NCI-H1092 treated with DMSO at 0.1 percent for 48 hours (cell line): ENCODE measurements at places on chromosomes 13 and 19.

- no peak for DNase-seq
Measured at GRCh38 chr19:45976178-45976577, 2.5 kb upstream of the NOVA2 start.

GRCh38 chr13:19618977-19619376 lies 14.5 kb upstream of the MPHOSPH8 start:
- no peak for DNase-seq

GRCh38 chr19:46626446-46626845 lies 1.6 kb upstream of the PTGIR start:
- no peak for DNase-seq

GRCh38 chr19:16361926-16362325 lies 37.3 kb downstream of the KLF2 start:
- no peak for DNase-seq

GRCh38 chr19:28535352-28535775 lies 677.6 kb downstream of the UQCRFS1 start:
- DNase-seq, result no peak

DNA sequence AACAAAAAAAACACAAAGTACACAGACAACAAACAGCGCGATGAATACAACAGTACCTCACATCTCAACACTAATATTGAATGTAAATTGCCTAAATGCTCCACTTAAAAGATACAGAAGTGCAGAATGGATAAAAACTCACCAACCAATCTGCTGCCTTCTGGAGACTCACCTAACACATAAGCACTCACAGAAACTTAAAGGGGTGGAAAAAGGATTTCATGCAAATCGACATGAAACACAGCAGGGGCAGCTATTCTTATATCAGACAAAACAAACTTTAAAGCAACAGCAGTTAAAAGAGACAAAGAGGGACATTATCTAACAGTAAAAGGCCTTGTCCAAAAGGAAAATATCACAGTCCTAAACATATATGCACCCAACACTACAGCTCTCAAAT lies 209.5 kb downstream of the ABCC4 start:
- no peak for DNase-seq

DNA sequence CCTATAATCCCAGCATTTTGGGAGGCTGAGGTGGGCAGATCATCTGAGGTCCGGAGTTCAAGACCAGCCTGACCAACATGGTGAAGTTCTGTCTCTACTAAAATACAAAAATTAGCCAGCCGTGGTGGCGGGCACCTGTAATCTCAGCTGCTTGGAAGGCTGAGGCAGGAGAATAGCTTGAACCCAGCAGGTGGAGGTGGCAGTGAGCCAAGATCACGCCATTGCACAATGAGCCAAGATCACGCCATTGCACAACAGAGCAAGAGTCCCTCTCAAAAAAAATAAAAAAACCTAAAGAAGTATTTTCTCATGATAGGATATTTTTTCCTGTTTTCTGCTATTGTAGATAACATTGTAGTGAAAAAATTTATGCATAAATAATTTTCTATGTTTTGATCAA lies 13.3 kb downstream of the IFT88 start:
- no peak for DNase-seq

- no peak for DNase-seq
Measured at GRCh38 chr19:17821190-17821589, at the start of gene INSL3. Gene INSL3, minus strand, starts transcription at chr19:17821519. Its CDS starts 13 bp downstream, at chr19:17821506.

DNA sequence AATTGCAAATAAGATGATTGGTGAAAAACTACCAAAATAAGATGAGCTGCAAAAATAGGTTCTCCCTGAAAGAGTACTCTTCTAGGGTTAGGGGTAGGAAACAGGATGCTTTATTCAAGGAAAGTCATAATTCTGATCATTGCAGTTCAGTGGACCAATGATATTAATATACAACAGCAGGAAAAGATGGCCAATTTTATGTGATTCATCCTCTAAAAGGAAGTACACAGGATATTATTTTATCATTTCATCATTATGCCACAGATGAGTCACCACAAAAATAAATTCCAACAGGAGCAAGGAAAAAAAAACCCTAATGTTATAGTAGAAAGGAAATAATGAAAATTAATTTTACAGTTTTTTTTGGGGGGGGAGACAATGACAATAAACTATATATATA lies 205.0 kb downstream of the NALCN start:
- no peak for DNase-seq

- no peak for DNase-seq
Measured at GRCh38 chr19:950352-951066, 24.7 kb downstream of the ARID3A start.

GRCh38 chr19:1407528-1408299 lies at the start of gene DAZAP1:
Gene DAZAP1, plus strand, starts transcription at chr19:1407586. Its CDS starts 188 bp downstream, at chr19:1407774.
- DNase-seq, result peak; percentile 59

GRCh38 chr13:26017196-26017921 lies 34.5 kb downstream of the SHISA2 start:
- no peak for DNase-seq

- no peak for DNase-seq
Measured at GRCh38 chr19:39405958-39406655, 540 bp upstream of the ZFP36 start.

DNA sequence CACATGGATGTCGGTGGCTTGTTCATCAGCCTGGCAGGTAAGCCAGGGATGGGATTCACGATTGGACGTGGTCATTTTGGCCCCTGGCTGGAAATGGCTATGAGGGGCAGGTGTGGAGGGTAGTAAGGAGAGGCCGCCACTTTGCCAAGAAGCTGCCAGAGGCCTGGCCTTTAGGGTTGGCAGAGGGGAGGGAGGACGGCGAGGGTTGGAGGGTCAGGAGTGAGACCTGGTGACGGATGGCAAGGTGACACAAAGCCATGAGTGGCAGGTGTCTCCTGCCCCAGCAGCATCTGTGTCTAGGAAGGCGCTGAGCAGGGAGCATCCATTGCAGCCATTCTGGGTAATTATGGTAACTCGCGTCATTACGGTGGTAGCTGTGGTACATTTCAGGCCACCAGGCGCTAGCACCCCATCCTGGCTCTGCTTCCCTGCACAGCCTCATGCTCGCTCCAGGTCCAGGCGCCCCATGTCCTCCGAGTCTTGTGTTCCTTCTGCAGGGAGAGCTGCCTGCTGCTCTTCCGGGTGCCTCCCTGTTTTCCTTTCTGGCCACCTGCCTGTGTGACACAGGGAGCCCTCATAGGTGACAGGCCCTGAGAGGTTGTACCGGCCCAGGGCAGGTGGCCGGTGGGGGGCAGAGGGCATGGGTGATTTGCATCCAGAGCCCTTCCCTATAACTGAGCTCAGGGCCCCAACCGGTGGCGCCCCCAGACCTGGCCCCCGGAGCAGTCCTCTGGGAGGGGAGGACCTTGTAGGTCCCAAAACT lies 4.2 kb downstream of the SSBP4 start:
- DNase-seq, result no peak

- DNase-seq, result no peak
Measured at GRCh38 chr13:24005755-24006281, 108.5 kb upstream of the C1QTNF9B start.

DNA sequence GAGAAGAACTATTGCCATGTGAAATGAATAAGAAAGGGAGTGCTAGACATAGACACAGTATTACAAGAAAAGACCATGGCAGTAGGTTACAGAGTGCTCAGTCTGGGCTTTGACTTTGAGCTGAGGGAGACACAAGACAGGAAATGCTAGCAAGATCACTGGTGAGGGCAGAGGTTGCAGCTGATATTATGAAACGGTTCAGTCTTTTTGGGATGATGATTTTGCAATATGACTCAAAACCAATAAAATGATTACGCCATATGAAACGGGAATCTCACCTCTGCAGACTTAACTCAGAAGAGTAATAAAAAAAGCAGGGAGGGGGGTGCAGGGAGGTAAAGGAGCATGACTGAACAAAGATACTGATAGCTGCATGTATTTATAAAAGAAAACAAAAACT lies 123.1 kb downstream of the RBM26 start:
- no peak for DNase-seq

GRCh38 chr13:99266827-99267226 lies 8.6 kb upstream of the GPR18 start:
- DNase-seq, result no peak

DNA sequence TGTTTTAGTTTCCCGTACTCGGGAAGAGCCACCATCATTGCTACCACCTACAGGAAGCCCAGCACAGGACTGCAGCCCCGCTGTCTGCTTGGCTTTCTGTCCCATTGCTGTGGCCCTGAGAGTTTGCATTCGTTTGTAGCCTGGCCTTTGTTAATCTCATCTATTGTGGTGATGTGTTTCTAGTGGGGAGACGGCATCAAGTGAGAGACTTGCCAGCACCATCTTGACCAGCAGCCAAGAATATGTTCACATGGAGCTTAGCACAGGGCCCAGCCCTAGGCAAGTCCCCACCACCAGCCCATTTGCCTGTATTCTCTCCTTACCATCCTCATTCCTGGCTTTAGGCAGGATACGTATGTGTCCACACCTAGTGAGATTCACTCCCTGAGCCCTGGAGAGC lies 17.3 kb upstream of the OVOL3 start:
- no peak for DNase-seq

DNA sequence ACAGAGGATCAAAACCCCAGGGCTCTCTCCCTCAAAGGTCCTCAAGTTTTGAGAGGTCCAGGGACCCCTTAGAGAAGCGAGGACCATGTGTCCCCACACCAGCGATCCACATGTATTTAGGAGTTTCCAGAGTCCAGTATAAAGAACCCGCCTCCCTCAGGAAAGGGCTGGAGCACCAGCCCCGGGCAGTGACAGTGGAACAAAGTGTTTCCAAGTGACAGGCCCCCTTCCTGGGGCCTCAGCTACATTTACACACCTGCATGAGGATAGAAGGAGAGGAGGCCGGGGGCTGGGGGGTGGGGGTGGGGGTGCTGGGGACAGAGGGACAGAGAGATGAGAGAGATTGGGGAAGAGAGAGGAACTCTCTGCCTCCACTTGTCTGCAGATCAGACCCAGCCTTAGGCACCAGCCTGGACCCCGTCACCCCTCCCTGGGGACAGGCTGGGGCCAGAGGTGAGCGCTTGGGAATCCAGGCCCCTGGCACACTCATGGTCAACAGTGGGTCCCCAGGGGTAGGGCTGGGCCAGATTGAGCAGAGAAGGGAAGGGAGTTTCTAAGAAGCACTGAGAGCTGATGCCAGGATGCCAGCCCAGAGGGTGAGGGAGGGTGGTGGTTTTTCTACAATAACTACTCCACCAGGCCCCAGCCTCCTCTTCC lies 802 bp downstream of the BCAM start:
- no peak for DNase-seq

DNA sequence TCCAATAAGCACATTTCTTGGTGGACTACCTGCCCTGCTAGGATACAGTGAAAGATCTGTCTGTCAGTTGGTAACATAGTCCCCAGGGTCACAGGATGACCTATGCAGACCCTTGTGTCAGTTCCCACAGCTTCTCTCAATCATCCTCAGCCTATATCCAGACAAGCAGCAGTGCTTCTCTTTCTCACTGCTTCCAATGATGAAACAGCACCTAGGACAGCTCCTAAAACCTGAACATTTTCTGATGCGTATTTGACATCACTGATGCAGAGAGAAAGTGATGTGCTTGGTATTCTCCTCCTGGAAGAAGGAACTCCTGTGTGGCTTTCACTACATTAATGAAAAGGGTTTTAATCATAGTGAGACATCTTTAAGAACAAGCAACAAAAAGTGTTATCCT lies 43.7 kb downstream of the ZNF557 start:
- no peak for DNase-seq

DNA sequence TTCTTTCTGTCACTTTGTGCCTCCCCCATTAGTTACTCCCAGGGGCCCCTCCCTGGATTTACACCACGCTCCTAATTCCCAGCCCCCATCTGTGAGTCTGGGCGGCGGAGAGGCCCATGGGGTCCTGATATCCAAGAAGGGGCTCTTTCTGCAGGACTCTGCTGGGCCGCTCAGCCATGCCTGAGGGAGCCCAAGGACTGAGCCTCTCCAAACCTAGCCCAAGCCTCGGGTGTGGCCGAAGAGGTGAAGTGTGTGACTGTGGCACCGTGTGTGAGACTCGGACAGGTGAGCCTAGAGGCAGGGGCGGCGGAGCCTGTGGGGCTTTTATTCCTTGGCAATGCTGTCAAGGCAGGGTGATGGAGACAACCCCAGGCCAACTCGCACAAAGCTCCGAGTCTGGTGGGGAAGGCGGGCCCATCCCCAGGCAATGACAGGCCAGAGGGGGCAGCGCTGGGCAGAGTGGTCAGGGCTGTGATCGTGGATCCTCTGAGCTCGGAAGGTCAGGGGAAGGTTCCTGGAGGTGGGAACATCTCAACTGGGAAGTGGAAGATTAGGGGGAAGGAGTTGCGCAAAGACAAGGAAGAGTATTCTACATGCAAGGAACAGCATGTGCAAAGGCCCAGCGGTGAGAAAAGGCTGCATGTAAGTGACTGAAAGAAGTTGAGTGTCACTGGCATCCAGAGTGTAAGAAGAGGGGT lies 1.6 kb downstream of the PLEKHG2 start:
- DNase-seq, result no peak

DNA sequence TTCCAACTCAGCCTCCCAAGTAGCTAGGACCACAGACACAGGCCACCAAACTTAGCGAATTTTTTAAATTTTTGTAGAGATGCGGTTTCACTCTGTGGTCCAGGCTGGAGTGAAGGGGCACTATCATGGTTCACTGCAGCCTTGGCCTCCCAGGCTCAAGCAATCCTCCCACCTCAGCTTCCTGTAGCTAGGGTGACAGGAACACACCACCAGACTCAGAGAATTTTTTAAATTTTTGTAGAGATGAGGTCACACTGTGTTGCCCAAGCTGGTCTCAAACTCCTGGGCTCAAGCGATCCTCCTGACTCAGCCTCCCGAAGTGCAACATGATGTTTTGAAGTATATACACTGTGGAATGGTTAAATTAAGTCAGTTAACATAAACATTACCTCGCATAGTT lies 263.6 kb downstream of the OXGR1 start:
- DNase-seq, result no peak

GRCh38 chr13:50159607-50160006 lies 144.4 kb downstream of the KCNRG start:
- DNase-seq, result no peak

GRCh38 chr13:91774397-91774796 lies 376.0 kb downstream of the GPC5 start:
- DNase-seq, result no peak

DNA sequence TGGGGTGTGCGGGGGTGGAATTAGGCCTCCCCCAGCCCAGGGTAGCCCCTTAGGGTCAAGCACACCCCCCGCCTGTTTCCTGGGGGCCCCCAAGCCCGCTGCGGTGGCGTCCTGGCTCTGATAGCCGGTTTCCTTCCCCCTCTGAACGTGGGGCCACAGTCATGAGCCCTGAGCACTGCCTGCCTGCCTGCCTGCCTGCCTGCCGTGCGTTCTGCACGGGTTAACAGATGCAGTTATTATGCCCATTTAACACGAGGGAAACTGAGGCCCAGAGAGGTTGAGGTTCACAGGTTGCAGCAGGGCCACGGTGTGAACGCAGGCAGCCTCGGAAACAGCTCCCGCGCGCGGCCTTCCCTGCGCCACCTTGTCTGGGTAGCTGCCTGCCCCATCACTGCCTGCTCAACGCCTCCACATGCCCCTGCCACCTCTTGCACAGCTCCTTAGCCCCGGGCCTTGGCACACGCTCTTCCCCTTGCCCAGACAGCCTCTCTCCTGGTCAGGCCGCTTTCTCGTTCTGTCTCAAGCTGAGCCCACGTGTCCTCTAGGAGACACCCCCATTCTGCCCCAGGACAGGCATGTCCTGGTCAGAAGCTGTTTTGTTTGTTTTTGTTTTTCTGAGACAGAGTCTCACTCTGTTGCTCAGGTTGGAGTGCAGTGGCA lies 1.2 kb upstream of the GAMT start:
- DNase-seq, result no peak
